ENCODE measurements at places on chromosomes 13 and 19.

DNA sequence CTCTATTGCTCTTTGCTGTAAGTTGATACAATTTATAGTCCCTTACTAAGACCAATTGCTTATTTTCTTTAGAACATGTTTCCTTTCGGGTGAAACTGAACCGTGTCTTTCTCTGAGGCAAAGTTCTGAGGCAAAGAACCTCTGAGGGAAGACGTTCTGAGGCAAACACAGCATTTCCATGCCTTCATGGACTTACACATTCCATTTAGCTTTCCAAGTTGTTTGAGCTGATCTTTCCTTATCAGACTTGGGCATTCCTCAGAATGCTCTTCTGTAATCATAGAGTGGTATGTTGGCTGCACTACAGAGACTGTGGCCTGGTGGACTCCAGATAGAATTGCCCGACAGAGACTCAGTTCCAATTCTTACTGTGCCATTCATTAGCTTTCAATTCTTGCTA lies 579.1 kb downstream of the KCTD12 start:
- DNase-seq: no peak

- DNase-seq: no peak
Observed at GRCh38 chr13:46374710-46375109, 12.3 kb downstream of the RUBCNL start.

DNA sequence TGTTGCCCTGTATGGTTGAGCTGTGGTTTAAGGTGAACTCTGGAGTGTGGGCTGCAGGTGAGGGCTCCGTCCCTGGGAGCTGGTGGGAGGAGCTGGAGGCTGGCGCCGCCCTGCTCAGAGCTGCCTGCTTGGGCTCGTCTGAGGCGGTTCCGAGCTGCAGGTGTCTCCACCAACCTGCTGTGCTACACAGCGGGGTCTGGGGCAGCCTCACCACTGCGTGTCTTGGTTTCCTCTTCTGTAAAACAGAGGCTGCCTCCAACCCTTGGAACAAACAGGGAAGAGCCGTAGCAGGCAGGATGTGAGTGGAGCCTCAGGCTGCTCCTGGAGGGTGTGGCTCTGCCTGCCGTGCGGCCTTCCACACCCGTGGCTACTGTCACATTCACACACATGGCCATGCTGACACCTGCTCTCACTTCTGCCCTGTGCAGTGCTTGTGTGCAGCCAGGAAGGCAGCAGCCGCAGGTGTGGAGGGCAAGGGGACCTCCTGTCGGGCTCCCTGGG lies 21.4 kb downstream of the NAXD start:
- DNase-seq: no peak

GRCh38 chr19:10727685-10728201 lies 9.9 kb downstream of the DNM2 start:
- no peak for DNase-seq

- DNase-seq: no peak
Observed at GRCh38 chr19:5585461-5586299, 17.9 kb upstream of the TINCR start.

GRCh38 chr19:13162724-13163608 lies 12.8 kb downstream of the IER2 start:
- no peak for DNase-seq

- no peak for DNase-seq
Observed at GRCh38 chr13:62418872-62419271, 1003.2 kb upstream of the PCDH20 start.

- no peak for DNase-seq
Observed at GRCh38 chr13:77836423-77836822, 82.2 kb downstream of the EDNRB start.

GRCh38 chr13:99812625-99813024 lies 158.9 kb downstream of the ZIC5 start:
- peak; percentile 80 for DNase-seq

- DNase-seq: peak; percentile 52
Observed at GRCh38 chr13:87661471-87661870, 9.7 kb upstream of the SLITRK5 start.

GRCh38 chr19:3194106-3195087 lies 8.7 kb downstream of the NCLN start:
- DNase-seq: no peak

DNA sequence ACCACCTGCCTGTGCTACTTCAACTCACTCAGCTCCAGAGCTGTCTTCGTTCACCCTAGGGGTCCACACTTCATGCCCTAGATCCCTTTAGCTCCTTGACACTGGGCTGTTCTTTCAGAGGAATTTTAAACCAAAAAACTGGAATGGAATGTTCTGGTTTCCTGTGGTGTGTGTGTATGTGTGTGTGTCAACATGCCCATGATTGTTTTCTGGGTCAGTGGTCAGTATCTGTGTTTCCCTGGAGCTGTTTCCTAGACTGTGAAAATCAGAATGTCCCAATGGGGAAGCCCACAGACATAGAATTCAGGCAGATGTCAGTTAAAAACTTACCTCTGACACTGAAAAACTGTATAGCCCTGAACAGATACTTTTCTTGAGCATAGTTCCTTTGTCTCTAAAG lies 1.3 kb downstream of the PMIS2 start:
- no peak for DNase-seq

DNA sequence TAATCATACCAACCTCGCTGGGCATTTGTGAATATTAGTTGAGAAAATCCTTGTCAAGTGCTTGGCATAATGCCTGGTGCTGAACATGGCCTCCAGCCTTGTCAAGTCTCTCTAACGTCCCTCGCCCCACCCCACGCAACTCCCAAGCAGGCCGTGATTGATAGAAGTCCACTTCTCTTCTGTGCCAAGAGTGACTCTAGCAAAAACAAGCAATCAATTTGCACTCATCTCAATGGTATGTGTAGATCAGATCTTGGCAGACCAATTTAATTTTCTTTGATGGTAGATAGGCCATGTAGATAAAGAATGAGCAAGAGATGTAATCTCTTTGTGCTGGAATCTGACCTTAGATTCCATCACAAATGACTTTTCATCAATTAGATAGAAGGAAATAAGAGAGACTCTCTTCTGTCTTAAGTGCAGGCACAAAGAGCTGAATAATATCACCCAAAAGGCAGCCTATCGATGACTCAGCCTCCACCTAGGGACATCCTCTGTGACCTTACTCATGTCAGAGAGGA lies 31.0 kb upstream of the KATNAL1 start:
- DNase-seq: no peak

DNA sequence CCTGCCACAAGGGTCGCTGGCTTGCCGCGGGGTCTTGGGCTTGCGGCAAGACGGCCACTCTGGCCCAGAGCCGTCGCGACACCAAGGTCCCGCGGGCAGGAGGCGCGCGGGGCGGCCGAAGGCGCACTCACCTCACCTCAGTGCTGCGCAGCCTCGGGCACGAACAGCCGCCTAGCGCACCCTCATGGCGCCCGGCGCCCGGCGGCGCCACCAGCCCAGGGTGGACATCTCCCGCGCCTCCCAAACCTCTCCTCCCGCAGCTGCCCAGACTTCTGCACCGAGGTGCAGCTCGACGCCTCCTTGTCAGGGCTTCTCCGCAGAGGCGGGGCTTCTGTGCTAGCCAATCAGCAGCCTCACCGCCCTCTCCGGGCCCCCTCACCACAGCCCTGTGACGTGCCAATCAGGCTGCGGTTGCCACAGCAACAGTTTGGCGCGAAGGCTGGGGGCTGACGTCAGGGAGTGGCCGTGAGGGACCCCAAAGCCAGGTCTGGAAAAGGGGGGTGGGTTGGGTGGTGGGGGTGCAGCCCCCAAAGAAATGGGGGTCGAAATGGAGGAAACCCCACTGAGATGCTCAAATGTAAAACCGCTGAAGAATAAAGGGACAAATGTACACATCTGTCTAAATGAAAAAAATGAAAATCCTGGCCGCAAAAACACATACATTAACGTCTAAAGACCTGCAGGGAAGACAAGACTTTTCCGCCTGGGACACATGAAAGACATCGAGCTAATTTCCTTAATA lies at the start of the genes PEG3 and ZIM2:
Gene PEG3, minus strand, starts transcription at position 276 of the 742 bp plus-strand sequence. CDS start 16,071 bp downstream, outside the sequence.
Gene ZIM2, minus strand, starts transcription at position 276 of the 742 bp plus-strand sequence. CDS start 16,449 bp downstream, outside the sequence.
- DNase-seq: no peak

- DNase-seq: no peak
Observed at GRCh38 chr13:20090349-20090748, 70.5 kb downstream of the GJA3 start.

GRCh38 chr19:49761625-49762311 lies 1.3 kb downstream of the TSKS start:
- no peak for DNase-seq

GRCh38 chr19:1851654-1852580 lies 3.6 kb upstream of the REXO1 start:
- no peak for DNase-seq

- DNase-seq: no peak
Observed at GRCh38 chr19:23525276-23525852, 130.1 kb upstream of the ZNF91 start.

GRCh38 chr19:29626386-29626785 lies 20.3 kb downstream of the POP4 start:
- no peak for DNase-seq

DNA sequence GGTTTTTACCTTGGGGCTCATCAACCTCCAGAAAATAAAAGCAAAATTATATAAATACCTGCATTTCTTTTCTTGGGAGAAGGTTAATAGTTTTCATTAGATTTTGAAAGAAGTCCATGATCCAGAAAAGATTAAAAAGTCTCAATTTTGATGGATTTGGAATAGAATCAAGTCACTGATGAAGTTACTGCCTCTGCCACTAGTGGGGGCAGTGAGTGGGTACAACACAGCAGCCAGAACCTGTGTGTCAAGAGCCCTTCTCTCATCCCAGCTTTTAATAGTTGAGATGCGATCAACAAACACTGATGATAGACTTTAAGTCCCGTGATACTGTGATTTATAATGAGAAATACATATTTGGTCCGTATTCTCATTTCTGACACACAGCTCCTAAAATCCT lies 686.7 kb downstream of the DIAPH3 start:
- no peak for DNase-seq

- no peak for DNase-seq
Observed at GRCh38 chr13:67440236-67440975, 210.3 kb upstream of the PCDH9 start.

DNA sequence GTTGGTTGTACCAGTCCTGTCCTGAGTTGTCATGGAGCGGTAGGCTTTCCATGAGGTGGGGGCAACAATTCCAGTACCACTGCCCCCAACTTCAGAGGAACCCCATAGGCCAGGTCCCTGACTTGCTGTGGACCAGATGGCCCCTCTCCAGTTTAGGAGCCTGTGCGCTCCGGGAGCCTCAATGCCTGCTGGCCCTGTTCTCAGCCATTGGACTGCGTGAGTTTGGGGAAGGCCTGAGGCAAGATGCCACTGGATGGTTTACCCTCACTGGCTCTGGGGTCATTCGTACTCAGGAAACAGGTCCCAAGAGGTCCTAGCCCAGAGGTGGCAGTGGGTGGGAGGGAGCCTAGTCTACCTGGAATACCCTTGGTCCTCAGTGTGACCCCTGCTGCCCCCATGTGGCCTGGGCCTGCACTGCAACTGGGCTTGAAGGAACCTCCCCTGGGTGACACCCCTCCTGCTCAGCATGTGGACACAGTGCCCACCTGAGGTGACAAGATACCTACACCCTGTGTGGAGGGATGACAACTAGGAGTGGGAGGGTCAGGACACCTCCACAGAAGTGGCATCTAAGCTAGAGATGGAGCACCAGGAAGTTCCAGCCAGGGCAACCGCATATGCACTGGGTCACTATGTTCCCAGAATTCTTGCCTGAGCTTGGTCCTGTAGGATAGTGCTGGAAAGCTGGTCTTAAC lies 6.0 kb upstream of the PRR19 start:
- no peak for DNase-seq

GRCh38 chr19:40253611-40254092 lies 27.2 kb upstream of the CCNP start:
- no peak for DNase-seq

DNA sequence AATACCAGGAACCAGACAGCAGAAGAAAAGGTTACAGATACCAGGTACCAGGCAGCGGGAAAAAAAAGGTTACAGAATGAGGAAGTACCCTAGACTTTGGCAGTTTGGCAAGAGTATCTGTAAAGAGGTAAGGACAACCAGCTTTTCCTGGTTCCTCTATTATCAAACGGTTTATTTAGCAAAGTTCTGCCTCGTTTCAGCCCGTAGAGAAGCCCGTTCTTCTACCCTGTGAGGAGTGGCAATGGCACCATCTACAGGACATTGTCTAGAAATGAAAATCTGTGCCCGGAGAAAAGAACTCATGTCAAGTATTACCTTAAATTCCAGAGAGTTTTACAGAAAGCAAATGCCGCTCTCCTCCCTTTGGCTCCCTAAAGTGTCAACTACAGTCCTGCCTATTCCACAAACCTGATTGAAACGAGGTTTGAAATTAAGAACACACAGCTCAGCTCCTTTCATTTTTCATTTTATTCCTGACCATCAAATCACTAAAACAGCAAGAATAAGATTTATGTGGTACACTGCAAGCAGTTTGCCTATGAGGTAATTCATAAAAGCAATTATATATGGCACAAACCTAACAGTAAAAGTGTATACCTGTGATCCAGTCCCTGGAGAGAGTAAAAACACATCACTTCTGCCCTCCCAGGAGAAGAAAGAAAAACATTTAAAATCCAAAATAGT lies 226.3 kb downstream of the SLC7A1 start:
- DNase-seq: peak; percentile 2

Measured in epithelial cell of proximal tubule (primary cell).